Hippocampal formation (tissue), 2 donors: ENCODE measurements at places on chromosomes 5 and 9.

DNA sequence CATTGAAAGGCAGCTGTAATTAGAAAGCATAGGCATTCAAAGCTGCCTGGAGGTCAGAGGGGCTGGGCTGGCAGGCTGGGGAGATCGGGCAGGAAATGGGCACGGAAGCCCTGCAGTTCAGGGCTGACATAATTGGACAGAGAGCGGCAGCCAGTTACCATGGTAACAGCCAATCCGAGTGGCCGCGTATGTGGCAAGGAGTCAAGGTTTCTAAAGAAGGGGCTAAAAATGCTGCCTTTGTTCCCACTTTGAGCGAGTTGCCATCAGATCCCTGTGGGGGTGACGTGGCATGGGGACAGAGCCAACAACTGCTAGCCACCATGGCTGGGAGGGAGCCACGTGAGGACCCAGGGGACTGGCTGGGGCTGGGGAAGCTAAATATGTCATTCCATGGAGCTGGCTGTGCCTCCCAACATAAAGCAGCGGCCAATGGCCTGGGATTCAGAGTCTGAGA, 44.7 kb upstream of the NDFIP1 start:
- DNase-seq: peak; percentile 99

- no peak for DNase-seq
Observed at GRCh38 chr5:33425314-33425713, 15.5 kb upstream of the TARS1 start.

- no peak for DNase-seq
Observed at GRCh38 chr5:172575816-172576545, 65.1 kb upstream of the NEURL1B start.

DNA sequence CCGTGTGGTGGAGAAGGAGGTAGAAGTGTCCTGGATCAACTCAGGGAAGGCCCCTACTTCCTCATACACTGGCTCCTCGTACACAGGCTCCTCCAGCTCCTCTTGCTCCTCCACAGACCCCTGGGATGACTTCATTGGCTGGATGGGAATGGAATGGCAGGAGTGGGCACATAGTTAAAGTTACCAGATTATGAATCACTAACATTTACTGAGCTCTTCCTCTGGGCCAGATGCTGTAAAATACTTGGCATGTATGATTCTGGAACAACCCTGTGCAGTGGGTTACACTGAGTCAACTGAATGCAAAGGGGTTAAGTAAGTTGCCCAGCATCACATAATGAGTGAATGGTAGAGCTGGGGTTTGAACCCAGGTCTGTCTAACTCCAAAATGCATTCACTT, 3.1 kb upstream of the FCHSD1 start:
- no peak for DNase-seq

GRCh38 chr5:124789104-124789605, 42.7 kb upstream of the ZNF608 start:
- DNase-seq: no peak

GRCh38 chr5:92653730-92654461, 927.1 kb downstream of the NR2F1-AS1 start:
- DNase-seq: no peak

DNA sequence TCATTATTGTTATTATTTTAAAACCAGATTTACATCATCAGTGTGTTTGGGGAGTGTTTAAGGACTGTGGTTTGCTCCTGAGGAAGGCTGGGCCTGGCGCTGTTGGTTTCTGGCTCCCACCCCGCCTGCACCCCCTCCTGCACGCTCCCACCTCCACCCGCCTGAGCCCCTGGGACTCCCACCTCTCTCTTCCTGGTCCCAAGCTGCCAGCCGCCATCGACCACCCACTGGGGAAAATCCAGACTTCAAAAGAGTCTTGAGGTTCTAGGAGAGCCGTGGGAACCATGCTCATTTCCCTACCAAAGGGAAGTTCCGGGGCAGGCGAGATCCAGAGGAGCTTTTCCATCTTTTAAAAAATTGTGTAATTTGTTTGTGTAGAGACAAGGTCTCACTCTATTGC, 35.0 kb upstream of the FUBP3 start:
- no peak for DNase-seq

DNA sequence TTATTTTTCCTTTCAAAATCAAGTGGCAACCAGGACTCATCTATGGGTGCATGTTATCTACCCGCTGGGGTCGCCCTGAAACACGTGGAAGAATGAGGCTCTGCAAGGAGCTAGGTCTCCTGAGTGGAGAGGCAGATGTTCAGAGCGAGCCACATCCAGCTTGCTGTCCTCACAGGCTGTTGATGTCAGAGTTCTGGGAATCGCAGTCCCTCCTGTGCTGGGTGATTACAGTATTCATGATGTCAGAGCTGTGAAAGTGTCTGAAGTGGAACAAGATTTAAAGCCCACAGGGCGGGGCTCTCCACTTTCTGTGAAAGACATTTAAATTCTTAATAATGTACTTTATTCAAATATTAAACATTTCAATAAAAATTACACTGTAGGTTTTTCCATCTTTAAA, 24.4 kb upstream of the LMX1B start:
- no peak for DNase-seq

GRCh38 chr9:84583866-84584265, 85.7 kb upstream of the NTRK2 start:
- DNase-seq: no peak
